ENCODE measurements at places on chromosomes 7 and 10.

DNA sequence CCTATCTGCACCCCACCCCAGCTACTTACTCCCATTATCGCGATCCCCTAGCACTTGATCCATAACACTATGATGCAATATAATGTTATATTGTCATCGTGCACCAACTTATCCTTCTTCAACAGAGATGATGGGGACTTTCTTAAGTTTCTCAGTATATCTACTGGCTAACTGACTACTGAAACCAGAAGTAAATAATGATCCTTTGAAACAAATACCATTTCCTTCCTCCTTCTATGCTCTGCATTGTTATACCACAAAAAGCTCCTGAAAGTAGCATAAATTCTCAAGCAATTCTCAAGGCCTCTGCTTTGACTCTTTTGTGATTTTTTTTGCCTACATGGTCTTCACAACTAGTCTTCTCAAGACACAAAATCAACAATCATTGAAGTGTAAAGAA lies 68.9 kb downstream of the HTR7 start:
- DNase-seq = no peak

- no peak for DNase-seq
These were observed 113.8 kb upstream of the PPP2R2D start for GRCh38 chr10:131786756-131787605.

- DNase-seq = no peak
These were observed 182.3 kb downstream of the PPP1R9A start for GRCh38 chr7:95089414-95090315.

- no peak for DNase-seq
These were observed 31.9 kb upstream of the GUSB start for GRCh38 chr7:66013938-66014337.

- no peak for DNase-seq
These were observed 185.8 kb upstream of the PHYHIPL start for GRCh38 chr10:58990693-58991092.

DNA sequence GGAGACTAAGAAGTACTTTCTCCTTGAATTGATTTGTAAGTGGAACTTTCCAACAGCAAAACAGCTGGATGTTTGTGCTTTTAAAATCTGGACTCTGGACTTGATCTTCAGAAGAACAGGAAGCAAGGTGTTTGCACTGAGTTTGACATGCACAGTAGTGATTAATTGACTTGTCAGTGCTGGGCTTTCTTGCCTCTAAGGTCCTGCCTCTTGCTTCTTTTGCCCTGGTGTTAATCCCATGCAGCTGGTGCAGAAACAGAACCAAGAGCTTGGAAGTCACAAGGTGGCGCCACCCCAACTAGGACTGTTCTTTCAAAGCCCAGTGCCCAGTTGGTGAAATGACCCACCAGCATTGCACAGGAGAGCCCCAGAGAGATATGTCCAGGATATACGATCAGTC lies 66.8 kb upstream of the SEPHS1 start:
- DNase-seq = no peak

DNA sequence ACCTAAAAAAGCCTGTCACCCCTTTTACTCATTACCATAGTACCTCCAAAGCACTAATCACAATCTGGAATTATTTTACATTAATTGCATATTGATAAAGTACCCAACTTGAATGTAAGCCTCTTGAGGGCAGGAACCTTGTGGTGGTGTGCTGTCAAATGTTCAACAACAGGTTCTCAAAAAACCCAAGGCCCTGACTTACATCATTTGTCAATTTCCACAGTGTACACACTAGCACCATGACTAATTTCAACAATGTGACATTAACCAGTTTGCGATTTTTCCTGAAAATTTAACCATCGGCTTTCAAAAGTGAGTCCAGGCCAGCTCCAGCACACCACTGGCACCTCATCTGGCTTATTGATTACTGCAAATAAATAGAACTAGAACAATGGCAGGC lies 87.5 kb downstream of the SVOPL start:
- DNase-seq = no peak

DNA sequence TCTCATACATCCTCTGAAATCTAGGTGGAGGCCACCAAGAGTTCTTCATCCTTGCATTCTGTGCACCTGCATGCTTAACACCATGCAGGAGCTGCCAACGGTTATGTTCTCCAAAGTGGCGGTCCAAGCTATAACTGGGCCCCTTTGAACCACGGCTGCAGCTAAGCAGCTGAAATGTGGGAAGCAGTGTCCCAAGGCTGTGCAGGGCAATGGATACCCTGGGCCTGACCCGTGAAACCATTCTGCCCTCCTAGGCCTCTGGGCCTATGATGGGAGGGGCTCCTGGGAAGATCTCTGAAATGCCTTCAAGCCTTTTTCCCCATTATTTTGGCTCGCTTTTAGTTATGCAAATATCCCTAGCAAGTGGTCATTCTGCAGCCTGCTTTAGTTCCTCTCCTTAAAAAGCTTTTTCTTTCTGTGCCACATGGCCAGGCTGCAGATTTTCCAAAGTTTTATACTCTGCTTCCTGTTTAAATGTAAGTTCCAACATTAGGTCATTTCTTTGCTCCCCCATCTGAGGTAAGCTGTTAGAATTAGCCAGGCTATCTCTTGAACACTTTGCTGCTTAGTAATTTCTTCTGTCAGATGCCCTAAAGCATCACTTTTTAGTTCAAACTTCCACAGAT lies 7.7 kb upstream of the GTPBP4 start:
- no peak for DNase-seq

DNA sequence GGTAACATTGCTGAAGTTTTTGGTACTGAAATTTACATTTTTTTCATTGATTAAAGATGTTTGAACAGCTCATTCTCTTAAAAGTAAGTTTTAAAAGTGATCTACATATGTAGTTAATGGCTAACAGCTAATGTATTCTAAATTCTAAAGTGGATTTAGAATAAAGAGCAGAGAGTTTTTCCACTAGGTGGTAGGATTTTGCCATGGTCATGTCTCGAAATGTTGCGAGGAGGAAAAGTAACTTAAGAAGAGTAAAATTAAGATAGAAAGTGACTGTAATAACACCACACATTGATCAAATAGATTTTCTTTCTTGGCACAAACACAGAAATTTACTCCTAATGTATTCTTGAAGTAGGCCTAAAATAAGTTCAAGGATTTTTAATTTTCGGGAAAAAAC lies 19.8 kb downstream of the LSMEM1 start:
- no peak for DNase-seq

DNA sequence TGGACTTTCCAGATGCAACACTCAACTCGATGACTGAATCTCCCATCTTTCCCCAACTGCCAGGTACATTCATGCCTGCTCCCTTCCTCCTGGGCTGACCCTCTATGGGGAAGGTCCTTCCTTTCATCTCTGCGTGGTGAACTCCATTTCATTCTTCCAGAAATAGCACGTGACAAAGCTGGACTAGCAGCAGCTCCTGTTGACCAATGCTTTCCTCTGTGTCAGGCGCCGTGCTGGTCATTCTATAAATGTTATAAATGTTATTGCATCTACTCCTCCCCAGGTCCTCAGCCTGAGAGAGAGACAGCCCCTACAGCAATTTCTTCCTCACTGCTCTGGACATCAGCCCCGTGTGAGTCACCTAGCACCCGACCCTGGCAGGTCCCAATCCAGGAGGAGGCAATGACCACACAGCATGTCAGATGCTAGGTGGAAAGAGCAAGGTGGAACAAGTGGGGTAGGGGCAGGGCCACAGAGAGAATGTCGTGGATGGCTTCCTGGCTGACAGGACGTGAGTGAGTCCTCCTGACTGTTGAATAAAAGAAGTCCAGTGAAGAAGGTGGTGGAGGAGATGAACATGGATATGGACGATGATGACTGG lies 178.1 kb downstream of the ADAM12 start:
- DNase-seq = no peak

GRCh38 chr7:43469051-43469450 lies 113.9 kb upstream of the STK17A start:
- no peak for DNase-seq

- no peak for DNase-seq
These were observed 47.4 kb downstream of the TNS3 start for GRCh38 chr7:47534322-47535034.

GRCh38 chr7:2182461-2182860 lies 50.3 kb downstream of the MAD1L1 start:
- DNase-seq = no peak

DNA sequence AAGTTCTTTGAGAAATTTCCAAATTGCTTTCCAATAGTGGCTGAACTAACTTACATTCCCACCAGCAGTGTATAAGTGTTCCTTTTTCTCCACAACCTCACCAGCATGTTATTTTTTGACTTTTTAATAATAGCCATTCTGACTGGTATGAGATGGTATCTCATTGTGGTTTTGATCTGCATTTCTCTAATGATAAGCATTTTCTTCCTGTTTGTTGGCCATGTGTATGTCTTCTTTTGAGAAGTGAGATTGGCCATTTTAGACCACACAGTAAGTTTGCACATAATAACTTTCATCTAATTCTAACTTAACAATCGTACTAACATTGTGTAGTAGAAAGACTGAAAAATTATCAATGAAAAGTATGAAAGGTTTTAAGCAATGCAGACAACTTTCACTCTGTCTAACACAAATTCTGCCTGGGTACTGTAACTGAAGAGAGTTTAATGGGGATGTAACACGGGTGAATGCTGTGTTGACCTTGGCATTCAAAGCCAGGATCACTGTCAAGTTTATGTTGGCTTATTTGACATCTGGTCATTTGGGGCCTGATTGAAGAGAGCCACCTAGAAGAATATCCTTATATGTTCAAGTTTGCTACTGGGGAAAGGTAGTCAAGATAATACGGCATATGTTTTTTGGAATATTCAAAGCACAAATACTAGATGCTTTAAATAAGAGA lies 50.4 kb downstream of the FAM171A1 start:
- no peak for DNase-seq
